HS-5 (cell line): ENCODE measurements at places on chromosomes 6 and 20.

- DNase-seq = no peak
These were observed 3.9 kb downstream of the NPEPL1 start for GRCh38 chr20:58696411-58696961.

- DNase-seq = no peak
These were observed 48.2 kb downstream of the DCBLD1 start for GRCh38 chr6:117530467-117531242.

GRCh38 chr6:69632932-69633331, 163.9 kb downstream of the LMBRD1 start:
- no peak for DNase-seq

GRCh38 chr20:32544260-32544722, 40.8 kb downstream of the NOL4L start:
- DNase-seq = no peak

GRCh38 chr6:144341831-144342527, 56.8 kb downstream of the UTRN start:
- no peak for DNase-seq
